HFFc6 (cell line): ENCODE measurements at places on chromosomes 3 and 15. TPM values are rescaled to one million over a fixed set of nuclear protein-coding genes. Genes with fewer than 3 reads are reported as not detected.

DNA sequence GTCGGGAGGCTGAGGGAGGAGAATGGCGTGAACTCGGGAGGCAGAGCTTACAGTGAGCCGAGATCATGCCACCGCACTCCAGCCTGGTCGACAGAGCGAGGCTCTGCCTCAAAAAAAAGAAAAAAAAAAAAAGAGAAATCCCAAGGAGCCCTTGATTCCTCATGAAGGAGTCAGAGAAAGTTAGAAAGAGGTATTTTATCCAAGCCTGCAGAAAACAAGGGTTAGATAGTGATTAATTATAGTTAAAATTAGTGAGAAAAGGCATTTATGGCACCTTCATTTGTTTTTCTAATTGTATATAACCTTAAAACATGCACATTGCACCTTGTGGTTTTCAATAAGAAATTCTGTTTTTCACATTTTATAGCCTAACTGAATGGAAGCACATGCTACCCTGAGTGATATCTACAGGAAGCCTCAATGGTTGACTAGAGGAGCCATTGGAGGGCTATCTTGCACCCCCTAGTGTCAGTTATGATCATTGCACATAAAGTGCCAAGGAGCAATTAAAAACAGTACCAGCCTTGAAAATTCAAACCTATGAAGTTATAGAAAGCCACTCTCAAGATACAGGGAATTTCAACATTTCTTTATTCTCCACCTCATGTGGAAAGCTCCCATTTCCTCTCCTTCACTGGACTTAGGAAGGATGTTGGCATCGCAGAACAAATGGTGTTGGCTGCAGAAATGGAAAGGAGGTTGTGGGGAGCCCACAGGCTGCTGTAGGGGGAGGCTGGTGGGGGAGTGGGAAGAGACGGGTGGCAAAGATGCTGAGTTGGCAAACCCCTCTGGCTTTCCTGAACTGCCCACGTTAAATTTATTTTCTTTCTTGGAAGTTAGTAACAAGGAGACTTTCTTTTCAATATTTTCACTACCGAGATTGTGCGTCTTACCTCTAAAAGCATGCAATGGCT is 48.5 kb downstream of the ITGA11 start:
- peak; percentile 38 for DNase-seq
- peaks cover 37% of the 10 kb centered on the region for H3K4me1 ChIP-seq
- peaks cover 6% of the 10 kb centered on the region; the same call in 1 of the 2 replicates for H3K36me3 ChIP-seq
- peak overlapping the region; percentile 69 for H3K4me3 ChIP-seq

DNA sequence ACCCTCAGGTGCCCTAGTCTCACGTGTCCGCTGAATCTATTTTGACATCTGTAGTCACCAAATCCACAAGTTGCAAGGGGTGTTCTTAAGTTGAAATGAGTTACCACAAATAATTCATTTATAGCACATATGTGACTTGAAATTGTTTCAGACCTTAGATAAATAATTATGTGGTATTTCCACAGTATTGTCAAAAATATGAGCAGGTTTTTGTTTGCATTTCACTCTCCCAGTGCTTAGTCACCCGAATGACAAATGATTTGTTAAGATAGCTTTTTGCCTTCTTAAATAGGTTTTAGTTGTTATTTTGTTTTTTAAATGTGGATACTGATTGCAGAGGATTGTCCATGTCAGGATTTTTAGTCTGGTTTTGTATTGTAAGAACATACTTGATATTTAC is 2.6 kb downstream of the MFSD1 start:
- DNase-seq, result no peak
- H3K4me1 ChIP-seq, result peaks cover 71% of the 10 kb centered on the region
- no peak overlapping the region for H3K4me3 ChIP-seq
- peaks cover 1% of the 10 kb centered on the region for H3K27me3 ChIP-seq
- H3K27ac ChIP-seq, result no peak overlapping the region; the same call in 1 of the 2 replicates

DNA sequence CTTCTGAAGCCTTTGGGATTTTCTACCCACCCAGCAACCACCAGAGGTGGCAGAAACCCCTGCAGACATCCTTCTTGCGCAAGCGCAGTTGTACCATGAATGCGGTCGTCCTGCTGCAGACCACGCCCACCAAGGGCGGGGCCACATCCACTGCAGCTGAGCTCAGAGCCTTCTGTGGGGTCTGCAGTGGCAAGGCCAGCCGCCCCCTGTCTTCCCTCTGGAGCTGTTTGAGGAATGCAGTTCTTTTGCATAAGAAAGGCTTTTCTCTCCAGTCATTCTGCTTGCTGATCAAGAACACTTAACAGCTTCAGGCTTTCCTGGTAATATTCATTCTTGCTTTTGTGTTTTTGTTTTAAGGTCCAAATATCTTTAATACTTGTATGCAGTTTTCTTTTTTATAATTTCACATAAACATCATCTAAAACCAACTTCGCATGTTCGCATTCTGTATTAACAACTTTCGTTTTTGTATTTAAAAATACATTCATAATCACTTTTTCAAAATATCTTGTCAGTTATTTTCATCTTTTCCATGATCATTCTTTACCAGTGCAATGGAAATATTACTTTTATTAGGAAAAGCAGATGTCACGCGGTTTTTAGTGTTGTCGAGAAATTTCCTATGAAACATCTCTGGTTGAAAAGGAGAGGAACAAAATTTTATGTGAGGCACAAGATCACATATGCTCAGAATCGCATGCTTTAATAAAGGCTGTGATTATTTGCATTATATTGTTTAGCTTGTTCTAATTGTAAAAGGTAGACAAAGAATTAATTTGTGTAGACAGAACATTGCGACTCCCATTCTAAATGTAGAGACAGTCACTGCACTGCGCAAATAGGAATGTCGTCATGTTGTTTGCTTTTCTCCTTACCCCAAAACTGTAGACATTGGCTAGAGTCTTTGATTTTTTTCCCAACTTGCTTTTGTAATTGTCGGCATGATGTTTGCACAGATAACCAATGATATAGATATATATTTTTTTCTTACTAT is 98.1 kb upstream of the SNRPN start:
- no peaks in the 10 kb centered on the region; the same call in 1 of the 2 replicates for H3K27me3 ChIP-seq
- DNase-seq, result no peak
- peak overlapping the region; percentile 75 for H3K4me3 ChIP-seq
- H3K36me3 ChIP-seq, result no peaks in the 10 kb centered on the region
- H3K27ac ChIP-seq, result no peak overlapping the region; the same call in 1 of the 2 replicates
- H3K4me1 ChIP-seq, result peaks cover 31% of the 10 kb centered on the region

Gene IP6K2
- 47.3 to 57.7 TPM (median 53.3 TPM) in 3 replicates for total RNA-seq

GRCh38 chr3:121871430-121871829 is 22.8 kb upstream of the SLC15A2 start:
- no peaks in the 10 kb centered on the region for H3K36me3 ChIP-seq
- H3K4me1 ChIP-seq, result no peaks in the 10 kb centered on the region
- no peak overlapping the region for H3K4me3 ChIP-seq

Gene ITIH1
- not detected in 2 replicates for total RNA-seq

DNA sequence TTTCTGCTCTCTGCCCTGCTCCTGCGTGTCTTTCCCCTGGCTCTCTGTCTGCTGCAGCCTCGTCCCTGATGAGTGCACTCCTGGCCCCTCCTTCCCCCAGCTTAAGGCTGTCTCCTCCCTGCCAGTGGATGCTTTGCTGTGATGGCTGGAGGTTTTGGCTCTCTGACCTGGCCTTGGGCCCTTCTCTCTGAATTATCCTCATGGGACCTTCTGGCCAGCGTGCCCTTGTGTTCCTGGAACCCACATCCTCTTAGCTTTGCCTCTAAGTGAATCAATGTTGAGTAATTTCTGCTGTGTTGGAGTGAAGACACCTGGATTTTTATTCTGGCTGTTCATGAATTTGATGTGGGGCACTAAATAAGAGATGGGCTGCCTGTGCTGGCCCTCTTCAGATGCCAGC is 9.8 kb upstream of the TNFAIP8L3 start:
- H3K4me3 ChIP-seq, result no peak overlapping the region
- H3K36me3 ChIP-seq, result no peaks in the 10 kb centered on the region
- H3K27me3 ChIP-seq, result peaks cover 15% of the 10 kb centered on the region
- H3K4me1 ChIP-seq, result peaks cover 46% of the 10 kb centered on the region
- no peak for DNase-seq

Gene DUOXA1
- total RNA-seq, result 0.24 TPM in 1 of 3 replicates, not detected in the others

Gene SI
- not detected in 3 replicates for total RNA-seq

Gene TMEM108
- not detected in 3 replicates for total RNA-seq

Gene SERPINI2
- total RNA-seq, result not detected in 3 replicates

- H3K4me3 ChIP-seq, result no peak overlapping the region
- H3K27ac ChIP-seq, result no peak overlapping the region
- H3K4me1 ChIP-seq, result no peaks in the 10 kb centered on the region
- DNase-seq, result no peak
- H3K27me3 ChIP-seq, result peaks cover 7% of the 10 kb centered on the region
- H3K36me3 ChIP-seq, result no peaks in the 10 kb centered on the region
These were observed 27.4 kb upstream of the IL1RAP start for GRCh38 chr3:190486533-190486864.

DNA sequence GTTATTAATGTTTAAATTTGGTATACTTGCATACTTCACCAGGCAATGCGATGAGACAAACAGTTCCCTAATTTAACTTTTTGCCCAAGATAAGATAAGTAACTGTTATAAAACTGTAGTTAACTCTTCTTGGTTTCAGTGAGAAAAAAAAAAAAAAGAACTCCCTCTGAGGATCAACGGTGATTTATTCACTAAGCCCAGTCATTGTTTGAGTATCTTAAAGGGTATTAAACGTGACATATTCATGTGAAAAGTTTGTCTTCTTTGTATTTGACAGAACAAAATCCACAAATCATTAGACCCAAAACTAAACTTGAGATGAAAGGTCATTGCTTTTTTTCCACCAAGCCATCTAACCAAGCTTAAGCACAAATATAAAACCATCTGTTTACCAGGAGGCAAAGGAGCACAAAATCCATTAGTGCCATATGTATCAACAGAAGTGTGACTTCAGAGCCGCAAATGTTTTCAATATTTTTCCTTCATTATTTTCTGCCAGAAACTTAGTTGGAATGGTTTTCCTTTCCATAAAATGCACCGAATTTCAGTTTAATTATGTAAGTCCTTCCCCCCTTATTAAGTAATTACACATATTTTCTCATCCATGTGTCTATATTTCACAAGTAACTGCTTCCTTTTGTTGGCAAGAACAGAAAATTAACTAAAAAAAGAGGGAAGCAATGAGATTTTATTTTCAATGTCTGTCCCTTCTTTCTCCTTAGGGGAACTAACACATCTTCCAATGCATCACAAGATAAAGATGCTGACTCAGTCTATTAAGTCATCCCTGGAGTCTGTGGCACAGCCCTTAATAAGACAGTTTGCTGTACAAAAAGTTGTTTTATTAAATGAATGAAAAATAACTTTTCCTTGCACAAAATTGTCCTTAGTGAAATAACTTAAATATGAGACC is 92.2 kb upstream of the RAP2B start:
- H3K27me3 ChIP-seq, result peaks cover 3% of the 10 kb centered on the region
- peaks cover 20% of the 10 kb centered on the region for H3K4me1 ChIP-seq
- DNase-seq, result peak; percentile 52
- peak overlapping the region; percentile 47 for H3K4me3 ChIP-seq
- peak overlapping the region; percentile 62 for H3K27ac ChIP-seq

GRCh38 chr3:136838641-136839555 is 20.0 kb downstream of the SLC35G2 start:
- H3K27ac ChIP-seq, result peak overlapping the region; percentile 87
- H3K36me3 ChIP-seq, result peaks cover 7% of the 10 kb centered on the region
- H3K4me3 ChIP-seq, result peak overlapping the region; percentile 55
- peak; percentile 38 for DNase-seq
- H3K4me1 ChIP-seq, result peaks cover 69% of the 10 kb centered on the region

DNA sequence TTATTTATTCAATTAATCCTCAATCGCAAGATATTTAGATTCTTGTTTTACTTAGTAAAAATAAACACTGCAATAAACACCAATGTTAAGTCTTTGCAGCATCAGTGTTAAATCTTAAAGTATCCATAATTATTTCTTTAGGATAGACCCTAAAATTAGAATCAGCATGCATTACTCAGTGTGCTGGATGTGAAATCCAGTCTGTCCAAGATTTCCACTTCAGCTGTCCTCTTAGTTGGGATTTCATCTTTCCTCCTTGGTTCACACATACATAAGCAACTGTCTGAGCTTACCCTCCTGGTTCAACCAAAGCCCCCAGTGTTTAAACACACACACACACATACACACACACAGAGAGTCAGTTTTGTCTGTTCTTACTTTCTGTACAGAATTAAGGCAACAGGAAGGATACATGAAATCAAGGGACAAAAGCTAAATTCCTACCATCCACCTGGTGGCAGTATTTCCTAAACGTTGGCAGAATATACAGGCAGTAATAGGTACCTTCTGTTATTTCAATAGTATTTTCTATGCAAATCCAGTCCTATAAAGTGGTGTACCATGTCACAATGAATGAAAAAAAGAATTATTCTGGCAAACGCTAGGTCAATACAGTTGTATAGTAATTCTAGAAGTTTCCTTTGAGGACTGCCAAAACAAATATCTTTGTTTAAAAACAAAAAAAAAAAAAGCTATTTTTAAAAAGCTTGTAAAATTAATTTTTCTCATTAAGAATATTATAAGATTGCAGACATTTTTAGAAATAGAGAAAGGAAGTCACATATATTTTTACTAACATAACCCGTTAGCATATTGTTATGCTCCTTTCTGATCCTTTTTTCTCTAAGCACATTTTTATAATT is 27.3 kb upstream of the DMXL2 start:
- peaks cover 7% of the 10 kb centered on the region for H3K4me1 ChIP-seq
- H3K36me3 ChIP-seq, result no peaks in the 10 kb centered on the region

DNA sequence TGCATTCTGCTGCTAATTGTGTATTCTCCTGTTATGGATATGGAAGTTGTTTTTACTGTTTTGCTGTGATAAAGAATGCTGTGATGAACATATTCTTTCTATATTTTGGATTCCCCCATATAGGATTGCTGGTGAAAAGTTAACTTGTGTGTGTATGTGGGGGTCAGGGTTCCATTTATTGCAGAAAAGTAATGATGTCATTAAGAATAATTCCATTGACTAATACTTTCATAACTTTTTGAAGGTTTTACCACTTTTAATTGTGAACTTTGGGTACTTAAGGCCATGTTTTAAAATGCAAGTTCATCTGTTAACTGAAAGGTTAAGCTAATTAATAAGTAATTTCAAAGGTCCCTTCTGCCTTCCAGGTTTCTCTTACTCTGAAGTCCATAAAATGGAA is 6.2 kb downstream of the NEO1 start:
- no peak overlapping the region for H3K27ac ChIP-seq
- peaks cover 9% of the 10 kb centered on the region; the same call in 1 of the 2 replicates for H3K27me3 ChIP-seq
- peaks cover under 1% of the 10 kb centered on the region; the same call in 1 of the 2 replicates for H3K4me1 ChIP-seq
- DNase-seq, result no peak
- no peaks in the 10 kb centered on the region for H3K36me3 ChIP-seq
